ENCODE measurements at places on chromosomes 16 and 17.

DNA sequence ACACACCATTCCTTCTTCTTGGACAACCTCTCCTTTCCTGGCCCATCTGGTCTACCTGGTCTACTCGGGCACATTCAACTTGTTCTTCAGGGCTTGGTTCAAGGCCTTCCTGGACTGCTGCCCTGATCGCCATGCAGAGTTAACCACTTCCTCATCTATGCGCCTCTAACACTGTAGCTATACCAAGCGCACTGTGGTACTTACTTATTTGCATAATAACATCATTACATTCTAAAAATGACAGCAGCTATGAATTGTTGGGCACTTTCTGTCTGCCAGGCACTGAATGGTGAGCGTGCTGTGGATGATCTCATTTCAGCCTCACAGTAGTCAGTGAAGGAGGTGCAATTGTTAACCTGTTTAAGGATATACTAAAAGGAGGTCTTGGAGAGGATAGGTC, 66.9 kb upstream of the SDK2 start:
- DNase-seq = no peak

- peak; percentile 31 for DNase-seq
These were observed 33.4 kb downstream of the CDK5R1 start for GRCh38 chr17:32520104-32520701.

DNA sequence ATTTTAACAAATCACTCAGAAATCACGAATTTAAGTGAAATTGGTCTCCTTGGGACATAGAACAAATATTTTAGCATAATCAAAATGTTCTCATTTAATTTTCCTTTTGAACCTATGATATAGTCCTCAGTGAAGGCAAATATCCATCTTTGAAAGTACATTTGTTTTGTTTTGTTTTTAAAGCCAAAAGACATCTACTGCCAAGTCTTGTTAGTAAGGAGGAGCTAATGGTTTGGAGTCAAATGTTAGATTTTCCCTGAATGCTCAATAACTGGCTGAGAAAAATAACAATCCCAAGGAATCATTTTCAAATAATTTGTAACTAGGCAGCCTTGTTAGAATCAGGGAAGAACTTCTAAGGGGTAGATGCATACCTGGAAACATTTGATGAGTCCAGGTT, 302.9 kb upstream of the MAF start:
- DNase-seq = no peak

DNA sequence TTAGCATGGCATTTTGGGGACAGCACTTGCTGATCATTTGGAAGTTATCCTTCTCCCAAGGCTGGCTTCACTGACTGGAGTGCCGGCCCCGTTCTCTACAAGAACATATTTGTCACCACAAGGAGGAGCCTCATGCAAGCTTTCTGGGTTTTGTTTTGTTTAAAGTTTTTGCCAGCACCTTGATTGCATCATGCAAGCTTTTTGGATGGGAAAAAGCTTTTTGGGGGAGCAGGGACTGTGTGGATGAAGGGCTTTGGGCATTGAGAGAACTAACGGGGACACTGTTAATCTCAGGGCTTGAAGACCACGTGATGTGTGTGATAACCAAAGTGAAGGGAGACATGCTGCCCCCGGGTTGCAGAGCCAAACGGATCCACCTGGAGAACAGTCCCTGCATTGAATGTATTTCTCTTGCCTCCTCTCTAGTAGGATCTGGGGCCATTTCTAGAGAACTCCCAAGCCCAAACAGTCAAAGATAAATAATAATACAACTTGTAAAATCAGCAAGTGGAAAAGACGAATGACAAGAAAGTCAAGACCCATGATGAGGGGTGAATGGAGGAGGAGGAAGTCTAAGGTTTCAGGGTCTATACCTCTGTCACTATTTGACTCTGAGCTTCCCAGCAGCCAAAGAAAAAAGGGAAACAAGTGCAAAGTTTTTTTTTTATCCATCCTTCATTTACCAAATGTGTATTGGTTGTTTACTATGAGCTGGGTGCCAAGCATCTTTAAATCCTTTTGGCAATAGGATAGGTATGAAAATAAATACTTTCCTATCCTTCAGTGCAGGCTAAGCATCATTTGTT, 17.2 kb downstream of the TMEM114 start:
- no peak for DNase-seq

DNA sequence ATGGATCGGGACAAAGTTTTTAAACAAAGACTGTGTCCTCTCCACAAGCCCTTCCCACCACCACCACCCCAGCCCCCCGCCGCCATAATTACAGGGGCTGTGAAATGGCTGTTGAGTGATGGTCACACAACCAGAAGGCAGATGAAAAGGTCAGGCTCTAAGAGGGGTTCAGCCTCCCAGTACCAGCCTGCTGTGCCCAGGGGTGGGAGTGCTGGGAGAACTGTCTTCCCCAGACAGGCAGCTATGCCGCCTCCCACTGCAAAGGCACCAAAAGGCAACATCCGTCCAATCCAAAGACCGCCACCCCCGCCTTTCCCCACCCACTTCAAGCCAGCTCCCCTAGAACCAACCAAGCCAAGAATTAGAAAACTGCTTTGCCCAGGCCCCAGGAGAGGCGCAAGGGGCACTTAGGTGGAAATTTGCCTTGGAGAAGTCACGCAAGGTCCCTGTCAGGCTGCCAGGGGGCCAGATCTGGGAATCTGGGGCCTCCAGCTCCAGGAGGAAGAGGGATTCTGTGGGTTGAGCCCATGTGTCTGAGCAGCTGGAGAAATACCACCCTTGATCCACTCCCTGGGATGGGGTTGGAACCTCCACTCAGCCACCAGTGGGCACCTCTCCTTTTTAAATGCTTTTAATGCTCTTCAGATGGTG, 14.4 kb downstream of the CARHSP1 start:
- no peak for DNase-seq

- no peak for DNase-seq
These were observed 36.4 kb upstream of the CES5A start for GRCh38 chr16:55911616-55912015.

DNA sequence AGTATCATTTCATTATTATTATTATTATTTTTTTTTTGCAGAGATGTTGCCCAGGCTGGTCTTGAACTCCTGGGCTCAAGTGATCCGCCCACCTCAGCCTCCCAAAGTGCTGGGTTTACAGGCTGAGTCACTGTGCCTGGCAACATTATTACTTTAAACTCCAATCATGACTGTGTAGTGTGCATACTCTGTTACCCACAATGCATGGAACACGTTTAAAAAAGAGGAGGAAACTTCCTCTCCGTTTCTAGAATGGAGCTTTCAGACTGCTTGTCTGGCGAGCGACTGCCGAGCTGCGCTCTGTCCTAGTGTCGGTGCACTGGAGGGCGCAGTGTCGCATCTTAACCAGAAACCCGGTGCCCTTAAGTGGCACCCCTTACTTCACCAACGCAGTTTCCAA, 22.1 kb upstream of the FASN start:
- no peak for DNase-seq

- DNase-seq = no peak
These were observed 88.4 kb downstream of the SOCS1 start for GRCh38 chr16:11167581-11167980.

- peak; percentile 73 for DNase-seq
These were observed 3.3 kb downstream of the COL1A1 start for GRCh38 chr17:50198026-50198669.

GRCh38 chr17:51660266-51660665, 399.9 kb downstream of the UTP18 start:
- DNase-seq = no peak

GRCh38 chr17:62112229-62112628, 47.2 kb upstream of the MED13 start:
- DNase-seq = no peak

GRCh38 chr17:6639586-6640535, 650 bp downstream of the KIAA0753 start:
- DNase-seq = no peak

DNA sequence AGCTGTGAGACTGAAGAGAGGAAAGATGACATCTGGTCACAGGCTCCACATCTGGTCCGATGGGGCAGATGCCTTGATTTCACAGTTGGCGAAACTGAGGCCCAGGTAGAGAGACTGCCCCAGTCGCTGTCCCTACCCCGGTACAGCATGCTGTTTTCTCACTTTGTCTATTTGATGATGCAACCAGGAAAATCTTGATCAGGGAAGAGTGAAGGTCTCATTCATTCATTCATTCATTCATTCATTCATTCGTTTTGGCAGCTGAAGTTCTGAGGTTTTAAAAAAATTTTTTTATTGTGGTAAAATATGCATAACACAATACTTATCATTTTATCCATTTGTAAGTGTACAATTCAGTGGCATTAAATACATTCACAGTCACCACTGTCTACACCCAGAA, 19.7 kb downstream of the CMIP start:
- no peak for DNase-seq

GRCh38 chr17:419073-419735, 66.6 kb upstream of the RPH3AL start:
- no peak for DNase-seq

DNA sequence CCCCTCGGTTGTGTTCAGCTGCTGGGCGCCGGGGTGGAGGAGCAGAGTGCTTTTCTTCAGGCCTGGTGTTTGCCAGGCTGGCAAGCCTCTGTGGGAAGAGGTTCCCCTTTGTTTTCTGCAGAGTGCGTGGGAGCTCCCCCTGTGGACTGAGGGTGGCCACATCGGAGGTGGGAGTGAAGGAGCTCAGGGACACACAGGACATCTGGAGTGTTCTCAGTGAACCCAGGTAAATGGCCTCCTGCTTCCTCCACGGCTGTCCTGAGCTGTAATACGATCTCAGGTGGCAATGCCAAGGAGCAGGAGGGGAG, 39.2 kb upstream of the IRF8 start:
- DNase-seq = no peak

GRCh38 chr17:7922845-7923628, 6.6 kb downstream of the KCNAB3 start:
- peak; percentile 77 for DNase-seq

GRCh38 chr17:53797501-53797900, 25.2 kb upstream of the KIF2B start:
- no peak for DNase-seq

DNA sequence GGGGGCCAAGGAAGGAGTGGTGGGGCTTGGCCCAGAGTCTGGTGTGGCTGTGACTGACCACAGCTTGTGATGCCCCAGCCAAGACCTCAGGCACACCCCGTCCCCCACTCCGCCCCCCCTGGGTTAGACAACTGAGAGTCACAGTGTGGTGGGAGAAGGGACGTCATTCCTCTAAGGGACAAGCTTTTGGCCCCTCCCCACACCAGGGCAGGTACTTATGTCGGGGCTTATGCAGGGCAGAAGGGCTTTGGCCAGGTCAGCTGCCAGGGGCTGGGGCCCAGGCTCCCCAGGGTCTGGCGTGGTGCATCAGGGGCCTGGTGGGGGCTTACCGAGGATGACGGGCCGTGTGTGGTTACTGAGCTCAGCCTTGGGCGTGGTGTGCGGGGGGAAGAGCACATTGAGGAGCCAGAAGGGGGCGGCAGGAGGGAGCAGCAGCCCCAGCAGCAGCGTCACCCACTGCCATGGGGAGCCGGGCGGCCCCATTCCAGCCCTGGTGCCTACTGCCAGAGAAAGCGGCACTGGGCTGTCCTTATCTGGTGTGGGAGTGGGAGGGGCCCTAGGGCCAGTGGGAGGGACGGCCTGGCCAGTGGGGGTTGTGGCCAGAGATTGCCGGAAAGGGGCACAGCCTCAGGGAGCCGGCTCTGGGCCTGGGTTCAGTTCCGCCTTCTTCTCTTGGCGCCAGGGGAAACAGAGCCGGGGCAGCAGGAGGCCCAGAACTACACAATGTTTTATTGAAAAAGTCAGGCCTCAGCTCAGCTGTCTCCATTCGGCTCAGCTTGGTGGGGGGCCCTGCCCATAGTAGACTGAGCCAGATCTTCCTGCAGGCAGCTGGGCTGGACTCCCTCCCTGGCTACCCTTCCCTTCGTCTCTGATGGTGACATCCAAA, at the start of gene LCAT:
Gene LCAT, minus strand, starts transcription at position 502 of the 886 bp plus-strand sequence. Its CDS starts 19 bp downstream, at position 483.
- DNase-seq = peak; percentile 78

DNA sequence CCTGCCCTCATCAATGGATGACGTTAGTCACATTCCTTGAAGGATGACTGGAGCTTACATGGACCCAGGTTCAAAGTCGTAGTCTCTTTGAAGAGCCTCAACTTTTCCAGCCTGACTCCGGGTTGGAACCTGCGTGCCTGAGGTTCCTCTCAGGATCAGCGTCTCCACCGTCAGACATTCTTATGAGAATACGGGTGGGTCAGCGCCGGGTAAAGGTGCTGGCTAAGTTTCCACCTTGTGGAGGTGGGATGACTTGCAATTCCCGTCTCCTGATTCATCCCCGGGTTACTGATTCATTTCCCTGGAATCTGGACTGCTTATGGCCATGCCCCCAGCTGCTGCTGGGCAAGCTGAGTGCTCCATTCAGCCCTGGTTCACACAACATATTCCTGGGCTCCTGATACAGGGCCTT, 38.9 kb upstream of the CMIP start:
- DNase-seq = no peak

GRCh38 chr17:55601874-55602364, 90.7 kb upstream of the SMIM36 start:
- no peak for DNase-seq

DNA sequence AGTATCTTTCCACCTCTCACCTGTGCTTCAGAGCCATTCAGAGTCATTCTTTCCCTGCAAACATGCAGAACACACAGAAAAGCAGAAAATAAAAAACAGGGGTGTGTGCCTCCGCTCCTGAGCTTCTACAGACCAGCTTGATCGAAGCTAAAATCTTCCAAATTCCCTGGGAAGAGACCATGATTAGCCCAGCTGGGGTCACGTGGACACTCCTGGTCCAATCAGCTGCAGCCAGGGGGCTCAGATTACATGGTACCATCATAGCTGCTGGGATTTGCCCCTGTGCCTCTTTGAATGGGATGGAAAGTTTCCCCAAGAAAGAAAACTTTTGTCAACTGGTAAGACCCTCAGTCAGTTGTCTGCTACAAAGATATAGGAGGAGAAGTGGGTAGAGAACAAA, 159.9 kb downstream of the TMEM114 start:
- no peak for DNase-seq

GRCh38 chr16:62625326-62625725, 589.1 kb upstream of the CDH8 start:
- DNase-seq = no peak

GRCh38 chr16:19599968-19600716, 44.6 kb downstream of the VPS35L start:
- DNase-seq = no peak

GRCh38 chr17:33929181-33929724, 325.8 kb upstream of the CCL2 start:
- DNase-seq = no peak

DNA sequence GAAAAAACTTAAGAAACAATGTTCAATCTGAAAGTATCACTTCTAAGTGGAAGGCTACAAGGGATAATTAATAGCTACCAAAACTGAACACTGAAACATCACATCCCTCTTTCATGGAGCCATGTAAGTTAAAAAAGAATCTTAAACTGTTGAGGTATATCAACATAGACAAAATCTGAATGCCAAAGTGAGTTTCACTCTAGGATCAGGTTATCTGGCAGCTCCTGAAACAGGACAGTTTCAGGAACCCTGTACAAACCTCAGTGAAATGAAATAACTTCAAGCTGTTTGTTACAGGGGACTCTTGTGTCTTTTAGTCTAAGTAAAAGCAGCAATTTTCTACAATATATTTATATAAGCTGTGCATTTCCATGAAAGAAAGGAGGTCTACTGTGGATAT, 73.2 kb downstream of the KANSL1 start:
- DNase-seq = no peak

- no peak for DNase-seq
These were observed 277.2 kb upstream of the CCL2 start for GRCh38 chr17:33977729-33978514.

Measured in head of caudate nucleus (tissue), 42 donors.